ENCODE measurements at places on chromosomes 12 and 14.

DNA sequence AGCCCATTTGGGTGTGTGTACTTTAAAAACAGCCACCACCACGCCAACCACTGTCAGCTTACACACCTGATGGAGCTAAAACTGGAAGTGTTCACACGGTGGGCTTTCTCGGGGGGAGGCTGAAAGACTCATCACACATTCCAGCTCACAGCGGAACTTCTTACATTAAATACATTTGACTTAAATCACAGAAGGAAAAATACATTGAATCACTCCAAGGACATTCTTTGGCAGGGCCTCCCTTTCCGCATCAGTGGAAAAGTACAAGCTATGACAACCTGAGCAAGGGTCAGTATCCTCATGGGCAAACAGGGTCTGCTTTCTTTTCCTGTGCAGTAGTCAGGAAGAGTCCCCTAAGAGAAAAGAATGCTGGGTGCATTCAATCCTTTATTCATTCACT, 31.0 kb upstream of the TC2N start:
- DNase-seq, result no peak

GRCh38 chr12:51759175-51759574, 89.3 kb downstream of the FIGNL2 start:
- DNase-seq, result no peak

- DNase-seq, result no peak
Observed at GRCh38 chr12:112838731-112839130, 47.2 kb downstream of the RPH3A start.

- no peak for DNase-seq
Observed at GRCh38 chr14:68232300-68233055, 412.9 kb downstream of the RAD51B start.

DNA sequence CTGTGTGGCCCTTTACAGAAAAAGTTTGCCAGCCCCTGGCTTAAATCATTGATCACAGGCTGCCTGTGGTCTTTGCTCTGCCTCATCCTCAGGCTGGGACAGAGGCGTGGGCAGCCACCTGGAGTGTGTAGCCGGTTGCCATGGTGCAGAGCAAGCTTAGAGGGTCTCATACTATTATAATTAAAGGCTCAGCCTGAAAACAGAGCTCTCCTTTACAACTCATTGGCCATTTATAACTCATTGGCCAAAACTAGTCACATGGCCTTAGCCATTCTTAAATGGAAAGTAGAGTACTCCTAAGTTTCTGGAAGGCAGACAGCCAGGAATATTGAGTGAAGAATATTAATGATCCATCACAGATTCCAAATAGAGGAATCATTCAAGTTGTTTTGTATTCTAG, 3.0 kb downstream of the HSP90B1 start:
- DNase-seq, result no peak

- no peak for DNase-seq
Observed at GRCh38 chr12:48572326-48572725, 2.5 kb upstream of the LALBA start.

DNA sequence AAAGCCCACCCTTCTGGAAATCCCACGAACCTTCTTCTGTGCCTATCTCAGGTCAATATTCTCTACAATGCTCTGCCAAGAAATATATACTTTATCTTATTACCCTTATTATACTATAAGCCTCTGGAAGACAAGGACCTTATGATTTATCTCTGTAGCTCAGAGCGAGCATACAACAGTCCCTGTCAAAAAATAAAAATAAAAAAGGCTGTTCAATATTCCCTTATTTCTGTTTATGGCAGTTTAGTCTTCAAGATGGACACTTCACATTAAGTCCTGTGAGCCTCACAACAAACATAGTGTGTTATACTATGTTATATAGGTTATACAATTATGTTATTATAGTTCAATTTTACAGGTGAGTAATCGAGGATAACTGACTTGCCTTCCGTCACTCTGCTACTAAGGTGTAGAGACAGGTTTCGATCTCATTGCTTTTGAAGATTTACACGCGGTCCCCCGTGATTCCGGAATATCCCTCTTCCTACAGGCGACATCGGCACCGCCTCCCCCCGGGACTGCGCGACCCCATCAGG, 562 bp downstream of the EAPP start:
- no peak for DNase-seq

GRCh38 chr12:105409279-105409678, 78.8 kb downstream of the C12orf75 start:
- no peak for DNase-seq

DNA sequence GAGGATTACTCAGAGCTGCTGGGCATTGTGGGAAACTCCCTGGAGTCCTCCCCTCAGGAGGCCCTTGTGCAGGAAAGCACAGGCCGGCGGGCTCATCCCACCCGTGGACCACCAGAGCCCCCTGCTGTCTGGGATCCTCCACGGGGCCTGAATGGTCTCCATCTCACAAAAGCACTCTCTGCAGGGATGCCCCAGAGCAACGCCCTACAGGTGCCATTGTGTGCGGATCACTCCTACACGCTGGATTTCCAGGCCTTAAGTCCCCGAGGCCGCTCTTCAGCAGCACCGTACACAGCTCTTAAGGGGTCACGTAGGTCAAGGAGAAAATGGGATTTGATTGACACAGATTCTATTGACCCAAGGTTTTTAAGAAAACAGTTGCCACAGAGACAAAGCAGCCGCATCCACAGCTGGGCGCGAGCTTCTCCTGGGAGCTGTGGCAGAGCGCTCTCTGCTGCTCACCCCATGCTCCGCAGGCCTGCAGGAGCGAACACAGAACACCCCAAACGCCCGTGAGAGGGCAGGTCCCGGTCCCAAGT, 36.7 kb upstream of the RIMBP2 start:
- no peak for DNase-seq

DNA sequence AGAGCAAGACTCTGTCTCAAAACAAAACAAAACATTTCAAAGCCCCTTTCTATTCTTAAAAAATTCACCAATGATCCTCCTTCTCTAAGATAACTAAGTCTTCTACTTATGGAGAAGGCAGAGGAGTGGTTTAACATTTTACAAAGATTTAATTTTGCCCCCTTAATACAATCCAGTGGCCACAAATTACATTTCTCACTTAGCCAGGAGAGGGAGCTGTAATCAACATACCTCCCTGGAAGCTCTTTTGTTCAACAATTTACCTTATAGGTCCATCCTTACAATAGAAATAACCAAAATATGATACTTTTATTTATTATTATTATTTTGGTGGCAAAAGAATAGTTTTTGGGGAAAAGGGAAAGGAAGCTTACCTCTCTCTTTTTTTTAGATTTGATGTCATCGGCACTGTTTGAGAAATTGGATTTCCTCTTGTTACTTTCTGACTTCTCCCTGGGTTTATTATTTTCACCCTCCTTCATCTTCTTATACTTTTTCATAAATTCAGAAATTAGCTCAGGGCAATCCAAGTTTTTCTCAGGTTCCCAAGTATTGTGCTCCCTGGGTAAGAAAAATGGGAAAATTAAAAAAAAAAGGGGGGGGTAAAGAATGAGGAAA, 28.1 kb downstream of the CBX5 start:
- peak; percentile 67 for DNase-seq

- DNase-seq, result no peak
Observed at GRCh38 chr12:116525418-116526001, 33.7 kb upstream of the MAP1LC3B2 start.

DNA sequence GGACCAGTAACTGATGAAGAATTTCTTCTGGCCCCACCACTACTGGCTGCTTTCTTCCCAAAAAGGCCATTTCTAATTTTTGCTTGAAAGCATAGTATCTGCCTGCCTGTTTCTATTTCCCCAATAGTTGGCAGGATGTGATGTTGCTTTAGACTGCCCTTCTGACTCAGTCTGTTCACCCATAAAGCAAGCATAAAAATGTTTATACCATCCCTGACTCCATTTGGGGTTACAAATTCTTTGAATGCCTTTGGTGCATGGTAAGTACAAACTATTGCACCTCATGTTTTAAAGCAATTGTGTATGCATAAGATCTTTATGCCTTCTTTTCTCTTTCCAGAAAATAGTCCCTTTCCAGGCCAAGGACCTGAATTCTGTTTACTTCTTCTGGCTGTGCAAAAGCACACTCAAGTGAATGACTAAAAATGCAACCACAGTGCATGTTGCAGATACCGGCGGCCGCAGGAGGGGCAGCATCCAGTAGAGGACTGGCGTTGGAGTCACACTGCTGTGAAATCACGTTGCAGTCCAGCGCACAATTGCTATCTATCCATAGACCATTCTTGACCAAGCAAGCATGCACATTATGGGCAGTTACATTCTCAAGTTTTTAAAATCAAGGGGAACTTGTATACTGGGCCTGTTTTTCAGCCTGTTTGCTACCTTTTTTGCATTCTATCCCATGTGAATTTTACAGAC, 82.4 kb downstream of the SLC5A8 start:
- DNase-seq, result no peak

- no peak for DNase-seq
Observed at GRCh38 chr12:72094490-72094889, 155.8 kb downstream of the TPH2 start.

DNA sequence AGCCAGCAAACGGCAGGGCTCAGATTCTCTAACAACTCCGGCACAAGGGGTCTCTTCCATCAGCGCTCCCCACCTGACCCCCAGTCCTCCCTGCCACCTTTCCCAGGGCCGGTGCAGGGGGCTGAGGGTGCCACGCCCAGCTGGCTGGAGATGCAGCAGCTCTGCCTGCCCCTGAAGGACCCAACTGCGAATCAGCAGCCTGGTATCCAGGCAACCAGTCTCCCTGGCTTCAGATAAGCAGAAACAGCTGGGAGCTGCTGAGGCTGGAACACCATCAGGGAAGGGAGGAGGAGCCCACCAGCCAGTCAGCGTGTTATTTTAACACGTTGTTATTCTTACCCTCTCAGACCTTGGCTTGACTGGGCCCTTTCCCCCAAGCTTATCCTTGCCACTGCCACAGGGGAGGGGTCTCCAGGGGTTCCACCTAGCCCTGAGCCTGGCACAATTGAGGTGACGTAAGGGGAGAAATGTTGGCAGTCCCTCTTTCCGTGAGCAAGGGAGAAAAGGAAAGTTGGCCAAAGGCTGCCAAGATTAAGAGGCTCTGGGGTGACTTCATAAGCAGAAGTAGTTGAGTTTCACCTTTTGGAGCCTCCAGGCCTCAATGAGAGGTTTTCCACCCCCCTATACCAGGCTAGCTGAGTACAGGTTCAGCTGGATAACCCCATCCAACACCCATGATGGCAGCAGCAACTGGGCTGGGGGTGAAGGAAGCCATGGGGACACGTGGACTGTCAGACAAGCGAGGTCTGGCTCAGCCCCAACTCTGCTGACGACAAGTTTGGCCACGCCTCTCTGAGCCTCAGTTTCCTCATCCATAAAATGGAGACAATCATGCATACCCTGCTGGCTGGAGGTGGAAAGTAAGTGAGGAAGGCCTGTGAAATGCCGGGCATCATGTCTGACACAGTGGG, 91.1 kb downstream of the IRF2BPL start:
- DNase-seq, result no peak

DNA sequence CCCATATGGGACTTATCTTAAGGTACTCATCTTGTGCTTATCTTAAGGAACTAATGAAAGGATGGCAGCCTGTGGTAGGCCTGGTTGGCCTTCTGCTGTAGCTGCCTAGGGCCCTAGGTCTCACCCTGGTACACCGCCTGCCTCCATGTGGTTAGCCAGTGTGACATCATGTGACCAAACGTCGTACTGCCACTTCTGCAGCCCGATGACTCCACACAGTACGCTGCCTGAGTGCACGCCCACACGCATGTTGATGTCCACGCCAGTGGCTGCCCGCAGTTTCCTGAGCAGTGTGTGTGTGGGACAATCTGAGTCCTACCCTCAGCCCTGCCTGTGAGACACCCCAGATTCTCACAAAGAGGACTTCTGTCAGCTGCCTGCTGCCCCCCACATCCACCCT, 5.1 kb downstream of the ADCY4 start:
- peak; percentile 78 for DNase-seq

DNA sequence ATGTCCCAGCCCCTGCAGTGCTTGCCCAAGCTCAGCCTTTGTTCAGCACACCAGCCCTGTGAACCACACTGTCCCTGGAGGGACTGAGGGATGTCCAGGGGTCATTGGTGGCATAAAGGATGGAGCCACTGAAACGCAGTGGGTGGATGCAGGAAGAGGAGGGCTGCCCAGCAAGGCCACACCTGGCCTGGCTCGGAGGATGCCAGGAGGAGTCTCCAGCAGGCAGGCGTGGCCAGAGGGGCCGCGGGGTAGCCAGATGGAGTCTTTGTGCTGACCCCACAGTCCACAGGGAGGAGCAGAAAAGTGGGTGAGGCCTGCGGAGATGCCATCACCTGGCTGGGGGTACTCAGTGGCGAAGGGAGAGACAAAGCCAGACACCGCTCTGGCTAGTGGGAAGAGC, 108.5 kb upstream of the C14orf180 start:
- DNase-seq, result no peak

DNA sequence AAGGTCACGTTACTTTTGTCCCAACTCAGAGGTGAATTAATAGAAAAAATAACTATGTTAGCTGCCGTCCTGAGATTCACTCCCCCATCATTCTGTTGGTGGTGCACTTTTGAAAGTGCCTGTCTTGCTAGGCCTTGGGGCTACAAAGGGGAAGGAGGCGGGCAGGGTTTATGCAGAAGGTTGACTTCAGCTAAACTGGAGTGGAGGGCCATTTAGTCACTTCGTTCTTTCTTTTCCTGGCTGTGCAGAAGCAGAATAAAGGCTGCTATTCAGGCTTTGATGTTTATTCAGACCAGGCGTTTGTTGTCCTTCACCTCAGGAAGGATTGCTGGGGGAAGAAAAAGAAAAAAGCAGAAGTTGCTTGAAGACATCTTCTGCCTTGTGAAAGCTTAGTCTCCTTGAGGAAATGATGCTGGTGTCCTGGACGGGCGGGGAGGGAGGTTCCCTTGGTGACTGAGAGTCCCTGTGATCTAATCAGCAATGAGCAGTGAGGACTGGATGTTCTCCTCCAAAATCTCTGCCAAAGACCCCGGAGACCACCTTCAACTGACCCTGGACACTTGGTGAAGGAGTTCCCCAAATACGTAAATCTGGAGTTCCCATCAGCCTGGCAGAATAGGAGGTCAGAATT, 4.0 kb downstream of the GLT1D1 start:
- no peak for DNase-seq

- DNase-seq, result no peak
Observed at GRCh38 chr14:56797003-56797568, 13.2 kb downstream of the OTX2 start.

GRCh38 chr12:4169959-4170358, 103.6 kb upstream of the CCND2 start:
- DNase-seq, result no peak

GRCh38 chr12:99834710-99835109, 150.0 kb downstream of the ANKS1B start:
- no peak for DNase-seq

Data from CD4-positive, alpha-beta T cell treated with Interleukin-4 for 1 hour (primary cell).